ENCODE measurements at places on chromosomes 3 and 15.

- no peak for DNase-seq
These were observed 41.9 kb upstream of the THBS1 start for GRCh38 chr15:39538936-39539335.

DNA sequence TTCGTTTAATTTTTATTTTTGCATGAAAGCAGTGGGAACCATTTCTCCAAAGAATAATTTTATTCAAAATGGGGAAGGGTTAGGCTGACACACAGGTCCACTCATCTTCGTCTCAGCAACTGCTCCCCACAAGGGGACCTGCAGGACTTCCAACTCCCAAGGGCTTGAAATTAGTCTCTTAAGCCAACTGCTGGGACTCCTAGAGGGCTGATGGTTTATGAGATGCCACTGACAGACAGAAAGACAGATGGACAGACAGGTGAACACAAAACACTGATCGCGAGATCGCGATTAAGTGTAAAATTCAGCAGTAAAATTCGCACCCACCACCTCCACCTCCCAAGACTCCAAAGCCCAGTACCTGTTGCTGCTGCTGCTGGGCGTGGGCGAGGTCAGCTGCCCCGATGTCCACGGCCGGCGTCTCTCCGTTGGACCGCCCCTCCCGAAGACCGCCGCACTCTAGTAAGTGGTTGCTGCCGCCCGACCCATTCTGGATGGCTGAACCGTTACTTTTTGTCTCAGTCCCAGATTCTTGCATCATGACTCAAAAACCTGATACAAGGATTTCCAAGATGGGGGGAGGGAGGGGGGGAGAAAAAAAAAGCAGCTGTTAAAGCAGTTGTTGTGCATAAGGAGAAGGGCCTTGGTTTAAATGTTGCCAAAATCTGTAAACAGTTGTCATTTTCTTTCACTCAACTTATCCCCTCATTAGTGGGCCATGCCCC is 385.5 kb downstream of the FOXP1 start:
- DNase-seq = no peak

DNA sequence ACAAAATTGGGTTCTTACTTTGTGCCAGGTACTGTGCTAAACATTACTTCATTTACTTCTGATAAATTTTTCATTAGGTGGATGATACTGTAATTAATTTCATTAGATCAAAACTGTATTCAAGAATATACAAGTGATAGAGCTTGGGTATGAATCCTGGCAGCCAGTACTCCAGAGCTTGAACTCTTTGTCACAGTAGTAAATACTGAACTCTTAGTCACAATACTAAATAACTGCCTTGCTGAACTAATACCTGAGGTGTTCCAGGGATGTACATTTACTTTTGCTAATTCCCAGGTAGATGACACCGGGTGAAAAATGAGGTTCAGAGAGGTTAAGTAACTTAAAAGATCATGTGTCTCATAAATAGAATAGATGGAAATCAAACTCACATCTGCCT is 20.3 kb downstream of the FXR1 start:
- no peak for DNase-seq

DNA sequence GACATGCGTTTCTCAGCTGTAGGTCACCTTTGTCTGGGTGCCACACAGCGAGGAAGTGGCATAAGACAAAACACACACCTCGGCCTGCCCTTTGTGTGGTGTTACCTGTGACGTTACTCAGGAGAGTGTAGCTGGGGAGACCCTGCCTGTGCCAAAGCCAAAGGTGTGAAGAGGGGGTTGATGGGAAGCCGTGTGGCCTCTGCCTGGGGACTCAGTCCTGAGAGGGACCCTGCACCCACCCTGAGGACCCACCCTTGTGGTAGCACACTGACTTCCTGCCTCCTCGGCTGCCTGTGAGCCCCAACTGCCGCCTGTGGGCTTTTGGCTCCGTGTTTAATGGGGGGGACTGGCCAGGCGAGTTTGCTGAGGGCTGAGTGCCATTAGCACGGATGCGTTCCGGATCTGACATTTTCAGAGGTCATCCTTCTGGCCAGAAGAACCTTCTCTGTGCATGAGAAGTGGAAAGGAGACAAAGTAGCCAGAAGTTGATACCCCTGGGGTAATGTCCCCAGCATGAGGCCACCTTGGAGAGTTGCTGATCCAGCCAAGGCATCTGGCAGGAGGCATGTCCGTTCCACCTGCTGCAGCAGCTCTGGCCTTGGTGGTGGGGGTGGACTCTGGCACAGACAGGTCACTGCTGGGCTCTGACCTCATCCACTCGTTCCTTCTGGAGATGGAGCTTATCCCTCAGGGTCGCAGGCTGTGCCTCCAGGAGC is 51.8 kb upstream of the FURIN start:
- no peak for DNase-seq
